Pons (tissue), 1 donor: ENCODE measurements at places on chromosomes 13 and 19.
A peak's percentile ranks its signal among the peaks of the same experiment; 100 is the strongest.

DNA sequence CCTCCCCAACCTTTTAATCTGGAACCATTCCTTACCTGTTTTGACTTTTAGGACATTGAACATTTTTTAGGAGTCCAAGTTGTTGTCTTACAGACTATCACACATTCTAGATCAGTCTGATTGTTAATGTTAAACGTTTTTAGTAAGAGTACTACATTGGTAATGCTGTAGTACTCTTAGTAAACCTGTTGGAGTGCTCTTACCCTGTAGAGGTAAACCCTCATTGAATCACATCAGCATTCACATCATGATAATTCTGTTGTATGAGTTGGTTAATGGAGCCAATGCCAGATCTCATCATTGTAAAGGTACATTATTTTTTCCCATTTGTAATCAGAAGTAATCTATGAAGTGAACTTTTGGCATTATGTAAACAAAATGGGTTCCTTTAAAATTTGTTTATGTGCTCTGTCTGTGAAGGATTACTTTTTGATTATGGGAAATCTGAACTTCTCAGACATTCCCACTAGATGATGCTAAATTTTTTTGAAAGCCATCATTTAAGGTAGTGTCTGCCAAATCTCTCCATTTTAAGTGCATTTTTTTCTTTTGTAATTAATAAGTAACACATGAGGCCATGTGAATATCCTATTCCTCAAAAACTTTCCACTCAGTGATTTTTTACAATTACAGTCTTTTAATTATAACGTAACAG, 55.2 kb downstream of the VWA8 start:
- DNase-seq, result no peak

- peak; percentile 90 for DNase-seq
Measured at GRCh38 chr13:40895227-40896184, 106.1 kb downstream of the SLC25A15 start.

GRCh38 chr13:112069061-112069844, 2.3 kb downstream of the SOX1 start:
- DNase-seq, result no peak

DNA sequence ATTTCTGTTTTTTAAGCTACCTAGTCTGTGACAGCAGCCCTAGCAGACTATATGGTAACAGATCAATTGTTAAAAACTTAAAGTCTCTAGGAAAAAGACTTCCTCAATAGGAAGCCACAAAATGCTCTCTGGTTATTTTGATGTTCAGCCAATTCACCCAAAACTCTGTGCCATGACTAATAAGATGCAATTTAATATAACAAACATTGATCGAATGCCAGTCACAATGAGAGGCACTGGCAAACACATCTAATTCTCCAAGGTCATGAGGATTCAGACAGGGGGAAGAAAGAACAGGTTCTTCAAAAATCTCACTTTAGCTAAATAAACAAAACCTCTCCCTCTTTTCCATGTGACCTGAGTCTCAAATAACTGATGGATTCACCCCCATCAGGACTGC, 107.5 kb downstream of the SUCLA2 start:
- no peak for DNase-seq

DNA sequence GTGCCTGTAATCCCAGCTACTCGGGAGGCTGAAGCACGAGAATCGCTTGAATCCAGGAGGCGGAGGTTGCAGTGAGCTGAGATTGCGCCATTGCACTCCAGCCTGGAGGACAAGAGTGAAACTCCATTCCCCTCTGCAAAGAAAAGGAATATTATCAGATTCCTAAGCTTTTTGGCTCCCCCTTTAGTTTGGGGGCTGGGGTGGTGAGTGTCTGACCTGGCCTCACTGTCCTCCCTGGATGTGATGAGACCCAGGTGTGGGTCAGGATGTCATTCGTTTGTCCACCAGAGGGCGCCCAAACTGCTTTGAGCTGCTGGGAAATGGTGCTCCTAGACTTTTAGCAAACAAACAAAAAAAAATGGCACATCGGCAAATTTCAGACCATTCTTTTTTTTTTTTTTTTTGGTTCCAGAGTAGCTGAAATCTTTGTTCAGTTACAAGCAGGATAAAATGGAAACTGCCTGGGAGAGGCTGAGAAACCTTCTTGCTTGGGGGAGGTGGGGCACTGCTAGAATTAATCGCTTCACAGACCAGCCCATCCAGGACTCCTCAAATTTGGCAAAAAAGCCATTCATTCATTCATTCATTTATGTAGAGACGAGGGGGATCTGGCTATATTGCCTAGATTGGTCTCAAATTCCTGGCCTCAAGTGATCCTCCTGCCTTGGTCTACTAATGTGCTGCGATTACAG, 29.4 kb downstream of the SPC24 start:
- peak; percentile 66 for DNase-seq
